Erythroblast (primary cell): ENCODE measurements at places on chromosomes 13 and 19.
A peak's percentile ranks its signal among the peaks of the same experiment; 100 is the strongest.

DNA sequence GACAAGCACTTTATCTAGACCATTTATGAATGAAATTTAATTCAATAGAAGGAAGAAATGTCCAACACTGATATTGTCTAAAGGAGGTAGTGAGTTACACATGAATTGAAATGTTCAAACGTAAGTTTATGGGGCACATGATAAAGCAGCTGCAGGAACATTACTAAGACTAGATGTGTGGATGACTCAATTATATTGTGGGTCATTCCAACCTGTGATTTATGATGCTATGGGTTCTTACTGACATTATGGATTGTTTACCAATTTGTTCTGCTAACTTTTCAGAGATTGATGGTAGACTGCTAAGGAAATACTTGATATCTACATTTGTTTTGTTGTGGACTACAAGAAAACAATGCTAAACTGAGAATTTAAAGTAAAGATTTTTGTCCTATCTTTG lies 56.1 kb upstream of the ATXN8OS start:
- no peak for DNase-seq

- DNase-seq, result no peak
Observed at GRCh38 chr13:44068169-44068568, 188.5 kb downstream of the LACC1 start.

GRCh38 chr13:101449790-101450748 lies 2.4 kb upstream of the ITGBL1 start:
- DNase-seq, result no peak

- no peak for DNase-seq
Observed at GRCh38 chr13:41405367-41405766, 52.0 kb upstream of the RGCC start.

- no peak for DNase-seq
Observed at GRCh38 chr13:114071991-114072390, 60.4 kb downstream of the RASA3 start.

DNA sequence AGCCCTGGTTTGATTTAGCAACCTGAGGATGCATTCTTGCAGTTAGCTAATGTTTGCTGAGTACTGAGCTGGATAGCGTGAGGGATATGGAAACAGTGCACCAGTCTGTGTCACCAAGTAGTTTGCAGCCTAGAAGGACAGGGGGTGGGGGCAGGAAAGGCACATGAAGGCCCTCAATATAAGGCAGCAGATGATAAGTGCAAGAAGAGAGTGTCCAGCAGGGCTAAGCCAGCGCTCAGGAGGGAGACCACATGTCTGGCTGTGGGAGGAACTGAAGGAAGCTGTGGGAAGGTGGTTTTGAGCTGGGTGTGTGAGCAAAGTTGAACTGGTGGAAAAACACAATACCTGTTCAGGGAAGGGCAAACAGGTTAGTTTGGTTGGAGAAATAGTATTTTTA lies 1.7 kb downstream of the CXCL17 start:
- DNase-seq, result no peak

- DNase-seq, result no peak
Observed at GRCh38 chr13:54029226-54029625, 1000.6 kb downstream of the OLFM4 start.

DNA sequence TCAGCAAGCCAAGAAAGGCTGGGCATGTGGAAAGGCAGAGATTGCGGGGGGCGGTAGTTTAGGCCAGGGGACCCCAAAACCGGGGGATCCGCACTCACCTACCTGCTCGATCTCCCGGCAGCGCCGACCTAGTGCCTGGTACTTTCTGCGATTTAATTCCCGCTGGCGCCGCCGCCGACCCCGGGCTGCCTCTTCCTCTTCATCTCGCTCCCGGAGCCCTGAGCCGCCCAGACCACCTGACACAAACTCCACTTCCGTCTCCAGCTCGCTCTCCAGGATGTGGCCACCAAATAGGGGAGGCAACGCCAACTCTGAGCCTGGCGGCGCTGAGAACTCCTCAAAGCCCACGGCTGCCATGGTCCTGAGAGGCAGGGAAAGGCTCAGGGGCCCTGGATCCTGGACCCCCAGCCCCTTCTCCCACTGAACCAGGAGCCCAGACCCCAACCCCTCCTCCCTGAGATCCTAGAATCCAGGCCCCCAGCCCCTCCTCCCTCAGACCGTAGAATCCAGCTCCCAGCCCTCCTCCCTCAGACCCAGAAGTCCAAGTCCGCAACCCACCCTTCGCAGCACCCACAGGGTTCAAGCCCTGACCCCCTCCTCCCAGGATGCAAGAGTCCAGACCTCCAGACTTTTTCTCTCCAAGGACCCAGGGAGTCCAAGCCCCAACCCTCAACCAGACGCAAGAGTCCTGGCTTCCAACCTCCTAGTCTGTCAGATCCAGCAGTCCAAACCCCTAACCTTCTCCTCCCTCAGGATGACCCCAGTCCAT lies 933 bp downstream of the TFPT start:
- DNase-seq, result no peak

DNA sequence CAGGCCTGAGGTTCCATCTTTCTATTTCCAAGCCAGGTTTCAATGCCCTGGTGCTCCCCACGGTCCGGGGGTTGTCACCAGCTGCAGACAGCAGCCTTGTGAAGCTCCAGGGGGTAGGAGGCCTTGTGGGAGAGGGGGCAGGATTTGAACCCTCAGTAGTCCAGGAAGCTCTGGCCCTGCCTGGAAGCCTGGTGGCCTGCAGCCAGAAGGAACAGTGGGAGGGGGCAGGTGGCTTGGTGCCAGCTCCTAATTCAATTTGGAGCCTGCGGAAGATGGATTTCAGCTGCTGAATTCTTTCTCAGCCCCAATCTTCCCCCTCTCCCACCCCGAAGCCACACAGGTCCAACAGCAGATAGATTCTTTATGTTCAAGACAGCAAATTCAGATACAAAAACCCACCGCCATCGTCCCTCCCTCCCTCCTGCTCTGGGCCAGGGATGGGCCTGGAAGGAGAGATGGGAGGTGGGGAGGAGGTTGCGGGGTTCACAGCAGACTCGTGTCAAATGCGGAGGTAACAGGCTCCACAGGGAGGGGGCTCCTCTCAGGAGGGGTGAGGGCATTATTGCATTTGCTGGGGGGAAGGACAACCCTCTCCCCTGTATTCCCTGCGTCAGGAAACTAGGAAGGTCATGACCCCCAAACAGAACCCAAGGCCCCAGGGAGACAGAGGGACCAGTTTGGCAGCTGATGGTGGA lies 2.4 kb upstream of the PTGER1 start:
- DNase-seq, result no peak

DNA sequence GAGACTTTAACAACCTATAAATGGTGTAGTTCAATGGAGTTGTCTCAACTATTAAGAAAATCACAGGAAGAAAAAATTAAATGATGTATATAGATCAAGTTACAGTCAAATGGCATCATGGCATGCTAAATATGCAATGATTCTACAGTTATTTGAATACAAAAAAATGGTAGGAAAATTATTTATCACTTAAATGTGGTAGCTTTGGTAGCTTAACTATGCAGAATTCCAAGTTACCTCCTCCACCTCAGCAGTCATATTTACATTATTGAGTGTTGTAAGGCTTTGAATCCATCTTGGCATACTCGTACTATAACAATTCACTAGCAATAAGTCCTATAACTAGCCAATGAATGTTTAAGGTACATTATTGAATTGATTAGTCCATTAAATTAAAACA lies 36.8 kb downstream of the CAB39L start:
- no peak for DNase-seq

GRCh38 chr13:100533588-100534041 lies 55.0 kb downstream of the GGACT start:
- DNase-seq, result no peak

- no peak for DNase-seq
Observed at GRCh38 chr13:73782450-73783449, 351.5 kb downstream of the KLF12 start.

DNA sequence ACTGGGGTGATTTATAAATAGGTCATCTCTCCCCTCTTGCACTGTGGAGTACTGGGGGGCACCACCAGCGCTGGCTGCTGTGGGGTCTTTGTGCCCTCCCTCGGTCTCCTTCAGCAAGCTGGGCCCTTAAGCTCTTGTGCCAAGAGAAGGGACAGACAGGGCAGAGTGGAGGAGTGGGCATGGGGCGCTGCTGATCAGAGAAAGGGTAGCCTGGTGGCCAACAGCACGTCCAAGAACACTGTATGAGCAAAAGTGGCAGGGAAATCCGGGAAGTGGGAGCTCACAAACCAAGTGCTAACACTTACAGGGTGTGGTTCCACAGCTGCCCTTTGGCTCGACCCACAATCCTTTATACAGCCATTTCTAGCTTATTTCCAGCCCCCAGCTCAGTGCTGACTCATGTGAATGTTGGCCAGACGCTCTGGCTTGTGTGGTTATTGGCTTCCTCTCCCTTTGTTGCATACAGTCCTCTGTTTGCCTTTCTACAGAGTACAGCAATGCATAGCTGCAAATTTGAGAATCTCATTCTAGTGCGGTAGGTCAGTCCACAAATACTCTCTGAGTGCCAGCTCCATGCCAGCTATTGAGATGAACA lies 298.8 kb downstream of the SHISA2 start:
- DNase-seq, result peak; percentile 25

DNA sequence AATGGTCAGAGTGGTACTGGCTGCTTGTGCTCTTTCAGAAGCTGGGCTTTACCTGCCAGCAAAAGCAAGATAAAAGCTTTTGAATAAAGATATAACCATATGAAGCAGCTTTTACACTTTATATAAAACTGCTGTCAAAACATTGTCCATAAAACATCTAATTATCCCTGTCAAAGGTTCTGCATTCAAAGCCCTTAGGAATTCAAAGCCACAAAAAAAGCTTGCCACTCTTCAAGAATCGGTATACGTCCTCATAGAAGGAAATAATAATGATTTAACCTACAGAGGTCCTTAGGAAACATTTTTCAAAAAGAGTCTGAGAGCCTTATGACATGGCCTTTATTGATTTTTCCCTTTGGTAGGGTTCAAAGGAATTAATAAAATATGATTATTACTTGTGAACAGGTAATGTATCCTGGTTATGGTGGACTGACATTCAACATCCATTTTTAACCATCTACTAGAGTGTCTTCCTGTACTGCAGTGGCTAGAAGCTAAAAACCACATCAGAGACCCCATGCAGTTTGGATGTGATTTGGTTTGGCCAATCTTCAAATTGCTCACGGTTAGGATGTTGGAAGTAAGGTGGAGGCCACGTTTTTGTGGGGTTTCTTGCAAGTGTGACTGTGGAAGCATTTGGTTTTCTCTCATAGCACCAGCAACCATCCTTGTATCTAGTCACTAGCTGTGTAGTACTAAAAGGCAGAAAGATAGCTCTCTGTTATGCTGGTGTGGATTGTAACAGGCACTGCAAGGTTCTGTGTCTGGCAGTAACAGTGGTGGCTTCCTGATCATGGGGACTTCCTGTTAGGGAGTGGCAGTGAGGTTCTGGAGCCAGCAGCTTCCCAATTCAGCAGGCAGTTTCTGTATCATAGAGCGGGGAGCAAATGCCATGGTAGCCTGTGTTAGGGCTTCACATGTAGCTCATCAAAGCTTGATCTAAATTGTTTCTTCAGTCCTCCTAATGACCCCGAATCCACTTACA lies 441.5 kb downstream of the DIAPH3 start:
- no peak for DNase-seq

- no peak for DNase-seq
Observed at GRCh38 chr13:114152285-114152645, 19.8 kb upstream of the RASA3 start.

- DNase-seq, result no peak
Observed at GRCh38 chr13:113117911-113118260, 4.7 kb upstream of the F10 start.

- no peak for DNase-seq
Observed at GRCh38 chr19:1402411-1403070, 1.2 kb upstream of the GAMT start.

DNA sequence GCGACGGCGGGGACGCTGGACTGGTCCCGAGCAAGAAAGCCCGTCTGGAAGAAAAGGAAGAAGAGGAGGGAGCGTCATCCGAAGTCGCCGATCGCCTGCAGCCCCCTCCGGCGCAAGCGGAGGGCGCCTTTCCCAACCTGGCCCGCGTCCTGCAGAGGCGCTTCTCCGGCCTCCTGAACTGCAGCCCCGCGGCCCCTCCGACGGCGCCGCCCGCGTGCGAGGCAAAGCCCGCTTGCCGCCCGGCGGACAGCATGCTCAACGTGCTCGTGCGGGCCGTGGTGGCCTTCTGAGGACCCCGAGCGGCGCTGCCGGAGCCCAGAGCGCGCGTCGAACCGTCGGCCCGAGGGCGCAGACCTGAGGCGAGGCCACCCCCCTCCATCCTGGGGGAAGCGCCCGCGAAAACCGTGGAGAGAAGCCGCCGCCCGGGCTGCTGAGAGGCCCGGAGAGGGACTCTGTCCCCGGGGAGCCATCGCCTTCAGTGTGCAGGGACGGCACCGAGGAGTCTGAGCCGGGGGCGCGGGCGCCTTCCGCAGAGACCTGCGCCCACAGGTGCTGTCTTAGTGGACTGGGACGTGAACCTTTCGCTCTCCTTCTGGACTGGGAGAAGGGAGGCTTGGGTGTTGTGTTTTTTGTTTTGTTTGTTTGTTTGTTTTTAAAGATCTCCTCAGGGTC lies 3.5 kb downstream of the IER2 start:
- DNase-seq, result peak; percentile 88

- DNase-seq, result no peak
Observed at GRCh38 chr13:42816538-42816937, 35.2 kb downstream of the FAM216B start.

- DNase-seq, result no peak
Observed at GRCh38 chr13:29497137-29497654, 98.3 kb downstream of the SLC7A1 start.

DNA sequence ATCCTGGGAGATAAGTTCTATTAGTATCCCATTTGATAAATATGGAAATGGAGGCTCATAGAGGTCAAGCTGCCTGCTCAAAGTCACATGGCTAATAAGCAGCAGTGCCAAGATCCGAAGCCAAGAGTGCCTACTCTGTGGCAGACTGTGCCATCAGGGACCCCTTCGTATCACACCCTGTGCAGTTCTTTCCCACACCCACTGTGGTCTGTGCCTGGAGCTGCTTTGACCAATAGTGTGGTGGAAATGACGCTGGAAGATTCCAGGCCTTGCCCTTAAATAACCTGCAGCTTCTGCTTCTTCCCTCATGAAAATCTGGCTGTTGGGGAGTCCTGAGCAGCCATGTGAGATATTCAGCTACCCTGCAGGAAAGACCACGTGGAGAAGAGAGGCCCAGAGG lies 10.1 kb downstream of the OPA3 start:
- no peak for DNase-seq

DNA sequence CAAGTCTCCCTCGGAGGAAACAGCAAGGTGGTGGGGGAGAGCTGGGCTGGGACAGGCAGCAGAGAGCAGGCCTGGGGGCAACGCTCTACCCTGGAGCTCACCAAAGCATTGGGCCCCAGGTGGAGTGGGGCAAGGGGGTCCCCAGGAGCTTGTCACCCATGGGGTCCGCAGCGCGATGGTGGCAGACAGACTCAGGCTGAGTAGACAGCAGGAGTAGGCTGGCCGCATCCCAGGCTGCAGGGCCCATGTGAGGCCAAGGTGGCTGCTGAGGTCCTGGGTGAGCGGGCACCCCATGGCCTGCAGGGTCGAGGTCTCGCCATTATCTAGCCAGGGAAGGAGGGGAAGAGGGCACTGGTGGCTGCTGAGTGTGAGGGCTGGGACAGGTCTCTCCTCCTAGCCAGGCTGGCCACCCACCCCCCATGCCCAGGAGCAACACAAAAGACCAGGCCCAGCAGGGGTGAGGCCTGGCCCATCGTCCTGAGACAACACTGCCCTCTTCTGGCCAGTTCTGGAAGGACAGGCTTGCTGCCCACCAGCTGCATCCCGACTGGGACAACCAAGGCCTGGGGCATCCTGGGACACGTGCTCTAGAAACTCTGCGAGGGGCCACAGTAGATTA lies 33.1 kb downstream of the CEBPG start:
- DNase-seq, result peak; percentile 82

- no peak for DNase-seq
Observed at GRCh38 chr13:108087810-108088209, 127.5 kb downstream of the LIG4 start.
